ENCODE measurements at places on chromosomes 7 and 10.

DNA sequence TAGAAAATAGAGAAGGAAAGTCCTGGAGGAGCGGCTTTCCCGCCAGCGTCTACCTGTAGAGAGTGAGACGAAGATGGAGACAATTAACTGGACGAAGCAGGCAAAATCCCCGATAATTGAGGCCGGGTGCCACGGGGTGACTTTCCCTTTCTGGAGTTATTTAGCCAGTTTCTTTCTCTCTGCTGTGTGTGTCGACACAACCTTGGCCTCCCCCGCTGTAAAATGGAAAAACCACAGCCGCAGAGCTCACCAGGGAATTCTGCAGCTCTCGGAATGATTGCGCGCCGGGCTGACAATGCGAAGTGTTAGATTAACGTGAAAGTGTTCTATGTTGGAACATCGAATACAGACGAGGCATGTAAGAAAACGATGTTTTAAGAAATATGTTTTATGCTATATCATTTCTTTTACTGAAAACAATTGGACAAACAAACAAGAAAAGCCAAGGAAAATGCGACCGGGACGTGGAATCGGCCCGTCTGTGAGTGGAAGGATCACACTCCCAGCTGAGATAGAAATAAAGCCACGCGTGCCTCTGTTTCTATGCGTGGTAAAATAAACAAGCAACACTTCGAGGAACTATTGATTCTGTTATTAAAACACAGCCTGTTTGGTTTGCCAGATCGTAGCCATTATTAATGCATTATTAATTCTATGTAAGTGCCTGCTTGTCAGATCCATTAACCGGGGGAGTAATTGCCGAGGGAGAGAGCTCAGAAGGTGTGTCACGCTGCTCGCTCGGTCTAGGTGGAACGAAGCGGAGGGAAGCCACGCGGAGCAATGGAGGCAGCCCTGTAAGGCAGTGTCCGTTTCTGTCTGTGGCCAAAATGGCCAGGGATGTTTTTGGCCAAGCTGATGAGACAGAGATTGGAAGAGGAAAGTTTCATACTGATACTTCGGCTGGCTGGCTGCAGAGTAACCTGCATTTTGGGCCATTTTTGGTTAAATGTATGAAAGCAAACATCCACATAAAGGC lies 129.4 kb downstream of the DNAJB6 start:
- DNase-seq: no peak

DNA sequence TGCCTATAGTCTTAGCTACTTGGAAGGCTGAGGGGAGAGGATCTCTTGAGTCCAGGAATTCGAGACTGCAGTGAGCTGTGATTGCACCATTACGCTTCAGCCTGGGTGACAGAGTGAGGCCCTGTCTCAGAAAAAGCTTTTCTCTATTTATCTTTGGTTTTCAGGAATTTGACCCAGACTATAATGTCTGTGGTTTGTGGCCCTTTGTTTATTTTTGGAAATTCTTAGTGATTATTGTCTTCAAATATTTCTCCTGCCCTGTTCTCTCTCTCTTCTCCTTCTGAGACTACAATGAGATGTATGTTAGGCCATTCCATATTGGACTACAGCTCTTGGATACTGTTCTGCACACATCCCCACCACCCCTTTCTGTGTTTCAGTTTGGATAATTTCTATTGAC lies 4.7 kb downstream of the MUC12 start:
- DNase-seq: no peak

DNA sequence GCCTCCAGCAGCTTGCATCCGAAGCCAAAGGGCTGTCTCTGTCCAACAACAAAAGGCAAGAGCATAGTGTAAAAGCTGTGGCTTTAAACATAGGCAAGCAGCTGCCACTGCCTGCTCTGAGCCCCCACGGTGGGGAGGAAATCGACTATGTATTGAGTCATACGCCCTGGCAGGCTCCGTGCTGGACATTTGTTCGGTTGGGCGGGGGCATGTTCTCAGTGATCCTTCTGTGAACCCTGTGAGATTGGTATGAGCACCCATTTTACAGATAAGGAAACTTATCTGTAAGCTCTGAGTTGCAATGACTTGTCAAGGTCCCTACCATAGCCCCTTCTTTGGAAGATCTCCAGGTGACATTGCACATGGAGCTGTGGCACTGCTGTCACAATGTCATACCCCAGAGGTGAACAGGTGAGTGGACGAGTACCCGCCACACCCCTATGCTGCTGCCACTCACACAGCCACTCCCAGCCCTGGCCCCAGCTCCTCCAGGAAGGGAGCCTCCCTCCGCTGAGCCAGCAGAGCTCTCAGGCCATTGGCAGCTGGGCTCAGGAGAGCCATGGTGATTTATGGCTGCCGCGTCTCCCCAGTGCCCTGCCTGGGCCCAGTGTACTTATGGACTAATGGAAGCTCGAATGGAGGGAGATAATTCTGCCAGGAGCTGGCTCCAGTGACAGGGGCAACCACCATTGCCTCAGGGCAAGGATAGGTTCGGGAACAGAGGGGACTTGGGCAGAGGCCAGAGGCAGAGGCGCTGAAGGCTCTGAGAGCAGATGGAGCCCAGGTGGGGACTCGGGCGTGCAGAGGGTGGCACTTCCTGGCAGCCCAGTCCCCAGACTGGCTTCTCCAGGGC lies 43.7 kb downstream of the UNC5B start:
- DNase-seq: no peak

DNA sequence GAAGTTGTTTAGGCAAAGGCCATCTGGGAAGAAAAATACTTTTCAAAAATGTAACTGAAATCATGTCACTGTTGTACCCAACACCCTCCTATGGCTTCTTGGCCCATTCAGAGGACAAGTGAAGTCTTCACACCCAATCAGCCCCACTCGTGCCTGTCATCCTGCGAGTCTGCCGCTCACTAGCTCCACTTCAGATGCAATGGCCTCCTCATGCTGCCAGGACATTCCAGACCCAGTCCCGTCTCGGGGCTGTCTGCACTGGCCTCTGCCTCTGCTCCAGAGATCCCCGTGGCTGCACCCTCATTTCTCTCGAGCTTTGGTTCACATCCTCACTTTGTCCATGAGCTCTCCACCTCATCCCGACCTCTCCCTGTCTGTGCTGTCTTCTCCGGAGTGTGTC lies 227.1 kb downstream of the KCNMA1 start:
- no peak for DNase-seq
